ENCODE measurements at places on chromosomes 5 and 9.
A peak's percentile ranks its signal among the peaks of the same experiment; 100 is the strongest.

GRCh38 chr9:106771608-106772007, 91.4 kb upstream of the ZNF462 start:
- DNase-seq = no peak

DNA sequence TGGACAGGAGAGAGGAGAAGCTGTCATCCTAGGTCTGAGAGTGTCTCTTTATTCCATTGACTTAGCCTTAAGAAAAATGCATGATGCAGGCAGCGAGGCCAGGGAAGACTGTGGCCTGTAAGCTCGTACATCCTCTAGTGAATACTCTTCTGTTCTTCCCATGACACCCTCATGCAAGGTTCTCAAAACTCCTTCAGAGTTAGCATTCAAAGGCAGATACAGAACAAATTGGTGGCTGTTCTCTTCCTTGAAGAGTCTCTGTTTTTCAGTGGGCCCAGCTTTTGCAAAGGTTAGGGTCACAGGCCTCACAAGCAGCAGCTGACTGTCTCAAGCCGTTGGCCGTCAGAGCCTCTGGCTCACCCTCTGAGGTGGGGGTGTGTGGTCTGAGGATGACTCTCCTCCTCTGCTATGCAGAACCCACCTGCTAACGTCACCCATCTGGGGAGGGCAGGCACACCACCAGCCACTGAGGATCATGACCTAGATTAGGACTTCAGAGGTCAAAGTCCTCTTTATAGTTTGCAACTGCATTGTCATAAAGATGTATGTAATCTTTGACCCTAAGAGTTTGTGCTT, 15.1 kb downstream of the ADCY2 start:
- DNase-seq = no peak

- DNase-seq = no peak
These were observed 21.8 kb downstream of the PCDHAC2 start for GRCh38 chr5:140988100-140988499.

DNA sequence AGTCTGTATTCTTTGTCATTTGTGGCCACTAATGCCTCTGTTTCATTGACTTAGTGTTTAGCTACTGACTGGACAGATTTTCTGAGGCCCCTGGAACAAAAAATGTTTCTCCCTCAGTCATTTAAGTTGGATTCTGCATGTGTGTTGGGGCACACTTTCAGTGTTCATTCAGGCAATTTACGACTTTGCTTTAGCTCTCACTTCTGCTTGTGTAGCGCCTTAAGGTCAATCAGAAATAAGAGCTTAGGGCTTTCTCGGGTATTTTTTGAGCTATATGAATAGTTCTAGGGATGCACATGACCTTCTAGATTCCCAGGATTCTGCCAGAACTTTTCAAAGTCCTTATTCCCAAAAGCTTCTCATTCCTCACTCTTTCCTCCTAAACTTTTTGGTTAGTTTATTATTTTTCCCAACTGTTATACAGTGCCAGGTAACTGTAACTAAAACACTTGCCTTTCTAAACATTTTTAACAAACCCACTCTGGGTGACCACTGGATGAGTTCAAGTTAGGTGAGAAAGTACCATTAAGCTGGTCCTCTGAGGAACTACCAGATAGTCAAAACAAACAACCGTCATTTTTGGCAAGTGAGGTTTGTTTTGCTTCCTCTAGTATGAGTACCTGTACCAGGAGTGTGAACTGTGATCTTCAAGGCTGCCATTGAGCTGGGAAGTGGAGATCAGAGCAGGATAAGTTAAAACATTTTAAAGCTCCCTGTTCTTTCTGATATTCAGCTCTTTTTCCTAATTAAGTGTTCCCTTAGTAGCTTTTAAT, 571.3 kb upstream of the TLE4 start:
- no peak for DNase-seq

DNA sequence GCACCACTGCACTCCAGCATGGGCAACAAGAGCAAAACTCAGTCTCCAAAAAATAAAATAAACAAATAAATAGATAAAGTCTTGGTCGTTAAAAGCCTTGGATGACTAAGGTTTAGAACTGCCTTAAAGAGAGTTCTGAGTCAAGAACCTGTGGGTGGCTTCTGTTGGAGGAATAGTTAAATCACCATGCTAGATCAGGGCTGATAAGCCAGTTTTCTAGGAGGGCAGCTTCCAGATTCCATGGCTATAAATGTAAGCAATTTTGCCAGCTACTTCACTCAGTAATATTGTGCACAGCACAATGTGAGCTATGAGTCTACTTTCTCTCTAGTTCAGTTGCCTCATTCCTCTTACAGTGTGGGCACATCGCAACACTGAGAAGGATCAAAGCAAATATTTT, 242.1 kb upstream of the NUDT12 start:
- peak; percentile 44 for DNase-seq

- DNase-seq = no peak
These were observed 6.8 kb upstream of the SLC2A6 start for GRCh38 chr9:133485531-133486260.

DNA sequence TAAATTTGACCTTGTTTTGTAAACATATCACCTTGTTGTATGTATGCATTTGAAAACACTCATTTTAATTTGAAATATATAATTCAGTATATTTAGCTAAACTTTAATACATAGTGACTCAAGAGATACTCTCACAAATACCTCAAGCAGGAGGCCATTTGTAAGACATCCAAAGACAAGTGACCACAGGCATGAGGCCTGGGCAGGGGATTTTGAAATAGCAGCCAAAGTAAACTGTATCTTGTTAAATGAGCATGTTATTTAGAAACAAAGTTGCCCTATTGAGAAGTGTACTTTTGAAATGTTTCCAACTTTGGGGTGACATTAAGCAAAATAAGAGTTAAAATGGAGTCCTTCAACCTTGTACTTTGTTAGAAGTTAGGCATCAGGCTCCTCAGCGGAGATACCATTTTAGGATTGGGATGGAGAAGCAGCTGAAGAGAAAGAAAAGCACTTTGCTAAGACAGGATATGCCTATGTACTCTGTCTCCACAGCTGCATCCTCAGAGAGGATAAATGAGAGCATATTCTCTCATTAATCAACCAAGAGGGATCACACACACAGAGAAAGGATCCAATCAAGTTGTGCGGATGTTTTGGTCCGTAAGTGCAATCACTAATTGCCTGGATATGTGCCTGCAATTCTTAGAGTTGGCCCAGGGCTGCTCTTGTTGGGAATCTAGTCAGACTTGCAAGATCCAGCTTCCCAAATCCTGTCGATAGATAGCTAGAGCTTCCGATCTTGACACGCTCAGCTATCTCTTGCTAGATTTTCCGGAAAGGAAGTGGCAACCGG, 157.5 kb upstream of the HAPLN1 start:
- no peak for DNase-seq

DNA sequence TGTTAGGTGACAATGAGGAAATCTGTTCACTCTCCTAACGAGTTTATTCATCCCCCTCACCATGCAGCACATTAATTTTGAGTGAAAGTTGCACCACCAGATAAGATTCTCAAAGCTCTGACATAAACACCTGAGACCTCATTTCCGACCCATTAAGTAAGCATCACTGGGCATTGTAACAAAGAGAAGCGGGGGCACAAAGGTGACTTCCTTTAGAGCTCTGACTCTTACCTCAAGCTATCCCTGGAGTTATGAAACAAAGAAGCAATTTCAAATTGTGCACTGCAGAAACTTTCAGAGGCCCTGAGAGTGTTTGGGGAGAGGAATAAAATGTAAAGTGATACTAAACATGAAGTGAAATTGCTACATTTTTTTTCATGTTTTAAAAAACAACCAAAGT, 29.5 kb downstream of the C5orf15 start:
- DNase-seq = no peak

- no peak for DNase-seq
These were observed 560 bp downstream of the SCAI start for GRCh38 chr9:125142560-125143376.

DNA sequence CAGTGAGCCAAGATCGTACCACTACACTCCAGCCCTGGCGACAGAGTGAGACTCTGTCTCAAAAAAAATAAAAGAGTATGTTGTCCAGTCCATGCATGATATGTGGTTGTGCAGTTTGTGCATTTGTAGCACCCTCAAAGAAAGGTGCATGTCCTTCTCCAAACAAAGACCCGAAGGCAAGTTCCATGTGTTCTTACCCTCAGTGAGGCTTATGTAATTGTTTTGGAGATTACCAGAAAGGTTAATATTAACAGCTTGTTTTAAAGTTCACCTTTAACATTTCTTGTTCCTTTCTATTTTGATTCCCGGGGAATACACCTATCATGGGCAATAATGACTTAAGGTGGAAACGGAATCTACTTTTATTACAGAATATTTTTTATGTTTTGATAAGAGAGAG, 22.3 kb downstream of the KIAA1191 start:
- no peak for DNase-seq

- peak; percentile 40 for DNase-seq
These were observed 24.8 kb upstream of the RLN1 start for GRCh38 chr9:5364294-5365024.

- no peak for DNase-seq
These were observed 17.2 kb downstream of the TRIM14 start for GRCh38 chr9:98101868-98102273.

DNA sequence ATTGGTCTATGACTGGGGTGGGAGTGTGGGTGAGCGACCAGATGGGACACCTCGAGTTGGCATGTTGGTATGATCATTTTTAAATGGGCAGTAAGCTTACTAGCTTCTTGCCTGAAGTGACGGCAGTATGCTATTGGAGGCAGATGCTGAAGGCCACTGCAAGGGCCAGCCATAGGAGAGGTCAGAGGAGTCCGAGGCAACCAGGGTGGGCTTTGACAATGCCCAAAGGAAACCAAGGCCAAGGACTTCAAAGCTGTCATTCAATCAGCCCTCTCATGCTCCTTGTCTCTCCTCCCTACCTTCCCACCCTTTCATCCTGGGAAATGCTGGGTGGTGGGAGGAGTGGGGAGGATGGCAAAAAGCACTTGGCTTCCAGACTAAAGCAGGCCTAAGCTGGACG, 57.1 kb upstream of the GLRX start:
- no peak for DNase-seq

DNA sequence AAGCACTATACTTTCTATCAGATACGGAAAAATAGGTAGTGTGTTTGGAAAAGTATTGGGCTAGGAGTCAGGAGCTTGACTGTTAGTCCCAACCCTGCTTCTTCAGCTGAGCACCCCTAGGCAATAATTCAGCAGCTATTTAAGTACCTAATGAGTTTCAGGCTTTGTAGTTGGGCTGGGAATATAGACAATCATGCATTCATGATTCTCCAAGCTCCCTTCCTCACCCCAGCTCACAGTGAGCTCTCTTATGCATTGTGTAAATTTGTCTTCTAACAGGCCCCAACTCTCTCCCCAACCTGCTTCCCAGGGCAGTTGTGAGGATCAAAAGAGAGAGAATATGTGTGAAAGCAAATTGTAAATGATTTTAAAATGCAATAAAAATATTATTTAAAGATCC, 201.2 kb downstream of the MSX2 start:
- DNase-seq = no peak

DNA sequence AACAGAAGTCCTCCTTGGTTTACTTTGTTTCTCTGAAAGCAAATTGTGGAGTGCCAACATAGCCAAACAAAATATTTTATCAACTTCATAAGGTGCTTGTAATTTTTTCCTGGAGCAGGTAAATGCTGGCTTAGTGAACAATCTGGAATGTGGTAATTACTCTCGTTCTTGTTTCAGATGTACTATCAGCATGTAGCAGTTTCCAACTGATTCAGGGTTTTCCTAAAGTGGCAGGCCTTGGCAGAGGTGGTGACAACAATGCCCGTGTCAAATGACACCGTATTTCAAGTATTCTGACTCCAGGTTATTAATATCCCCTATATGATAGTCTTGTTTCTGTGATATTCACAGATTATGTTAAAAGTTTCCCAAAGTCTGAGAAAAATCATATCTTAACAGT, 1.2 kb downstream of the C9orf72 start:
- DNase-seq = no peak

- DNase-seq = no peak
These were observed 133.6 kb downstream of the MVB12B start for GRCh38 chr9:126459965-126460843.

GRCh38 chr5:45847877-45848276, 151.7 kb upstream of the HCN1 start:
- DNase-seq = no peak

DNA sequence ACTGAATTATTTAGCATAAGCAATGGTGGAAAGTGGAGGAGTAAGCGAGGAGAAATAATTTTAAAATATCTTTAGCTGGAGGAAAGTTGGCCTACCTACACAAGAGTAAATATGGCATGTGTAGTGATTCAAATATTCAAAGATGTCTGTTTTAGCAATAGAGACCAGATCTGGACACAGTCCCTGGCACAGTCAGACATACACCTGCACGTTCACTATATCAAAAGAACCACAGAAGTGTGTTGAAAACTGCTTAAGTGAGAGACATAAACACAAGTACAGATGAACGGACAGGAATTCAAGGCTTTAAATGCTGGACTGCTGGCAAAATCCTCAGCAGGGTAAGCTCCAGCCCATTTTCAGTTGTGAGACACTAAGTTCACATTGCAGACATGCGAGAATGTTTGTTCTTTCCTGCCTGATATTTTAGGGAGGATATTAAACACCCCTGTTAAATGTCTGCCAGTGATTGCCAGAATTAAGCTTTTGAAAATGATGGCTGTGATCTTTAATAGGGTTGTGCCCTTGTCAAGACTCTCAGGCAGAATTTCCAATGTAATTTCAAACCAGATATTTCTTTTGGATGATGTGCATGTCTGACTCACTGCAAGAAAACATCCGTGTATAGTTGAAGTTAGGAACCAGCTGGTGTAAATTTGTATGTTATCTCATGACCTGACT, 810.6 kb downstream of the TLE4 start:
- no peak for DNase-seq

GRCh38 chr9:77474936-77475335, 173.2 kb downstream of the GNA14 start:
- DNase-seq = no peak

DNA sequence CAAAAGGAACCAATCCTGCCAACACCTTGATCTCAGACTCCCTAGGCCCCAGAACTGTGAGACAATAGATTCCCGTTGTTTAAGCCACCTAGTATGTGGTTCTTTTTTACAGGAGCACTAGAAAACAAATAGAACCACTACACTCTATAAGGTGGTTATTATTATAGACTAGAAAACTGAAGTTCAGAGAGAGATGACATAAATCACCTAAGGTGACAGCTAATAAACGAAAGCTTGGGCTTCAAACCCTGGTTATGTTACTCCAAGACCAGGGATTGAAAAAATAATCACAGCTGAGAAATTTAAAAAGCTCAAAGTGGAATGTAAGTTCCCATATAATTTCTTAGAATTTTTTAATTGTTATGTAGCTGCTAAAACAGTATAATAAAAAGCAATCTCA, 716.2 kb upstream of the DMAC1 start:
- no peak for DNase-seq

GRCh38 chr9:107219486-107220077, 63.5 kb upstream of the RAD23B start:
- DNase-seq = no peak

Measured in HCEC 1CT (cell line).